HEK293T (cell line): ENCODE measurements at places on chromosomes 1 and 21.

DNA sequence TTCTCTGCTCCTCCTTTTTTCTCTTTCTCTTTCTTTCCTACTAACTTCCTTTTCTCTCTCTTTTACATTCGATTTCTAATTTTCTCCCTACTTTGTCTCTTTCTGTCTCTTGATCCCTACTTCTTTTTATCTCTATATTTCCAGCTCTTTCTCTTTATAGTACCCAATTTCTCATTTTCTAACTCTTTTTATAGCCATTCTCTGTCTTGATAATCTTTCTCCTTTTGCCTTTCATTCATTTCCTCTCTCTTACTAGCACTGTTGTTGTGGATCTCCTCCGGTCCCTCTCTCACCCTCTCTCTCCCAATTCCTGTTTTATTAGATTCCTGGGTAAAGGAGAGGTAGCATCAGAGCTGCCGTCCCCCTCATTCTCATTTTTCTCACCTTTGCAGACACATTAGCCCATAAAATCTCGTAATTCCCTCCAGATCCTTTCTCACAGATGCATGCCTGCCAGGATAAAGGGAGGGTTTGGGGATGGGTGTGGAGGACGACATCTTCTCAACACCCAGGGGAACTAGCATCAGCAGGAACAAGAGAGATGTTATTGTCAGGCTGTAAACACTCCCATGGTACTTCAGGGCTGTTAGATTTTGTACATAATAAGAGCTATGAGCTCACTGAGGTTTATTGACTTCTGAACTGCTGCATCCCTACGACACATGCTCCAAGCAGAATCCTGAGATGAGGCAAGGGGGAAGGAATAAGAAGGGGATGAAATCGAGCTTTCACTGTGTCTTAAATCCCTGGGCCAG lies 159.0 kb upstream of the GALNT2 start:
- DNase-seq = no peak

- no peak for DNase-seq
Observed at GRCh38 chr1:175479521-175480342, 263.7 kb downstream of the TNR start.

DNA sequence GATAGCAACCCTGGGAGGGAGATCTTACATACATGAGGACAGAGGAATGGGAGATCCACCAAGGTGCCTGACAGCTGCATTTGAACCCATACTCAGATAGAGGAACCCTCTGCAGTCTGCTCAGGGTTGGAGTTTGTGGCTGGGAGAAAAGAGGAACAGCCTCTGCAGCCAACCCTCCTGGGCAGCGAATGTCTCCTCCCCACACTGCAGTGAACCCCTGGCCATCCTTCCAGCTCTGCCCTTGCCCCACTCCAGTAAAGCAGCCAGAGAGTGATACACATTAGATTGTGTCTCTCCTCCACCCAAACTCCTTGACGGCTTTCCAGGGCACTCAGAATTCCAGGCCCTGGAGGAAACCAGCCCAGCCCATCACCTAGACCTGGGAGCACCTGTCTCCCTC lies 137.7 kb downstream of the RUNX1 start:
- no peak for DNase-seq

- no peak for DNase-seq
Observed at GRCh38 chr21:44416193-44416592, 39.1 kb upstream of the LRRC3 start.

DNA sequence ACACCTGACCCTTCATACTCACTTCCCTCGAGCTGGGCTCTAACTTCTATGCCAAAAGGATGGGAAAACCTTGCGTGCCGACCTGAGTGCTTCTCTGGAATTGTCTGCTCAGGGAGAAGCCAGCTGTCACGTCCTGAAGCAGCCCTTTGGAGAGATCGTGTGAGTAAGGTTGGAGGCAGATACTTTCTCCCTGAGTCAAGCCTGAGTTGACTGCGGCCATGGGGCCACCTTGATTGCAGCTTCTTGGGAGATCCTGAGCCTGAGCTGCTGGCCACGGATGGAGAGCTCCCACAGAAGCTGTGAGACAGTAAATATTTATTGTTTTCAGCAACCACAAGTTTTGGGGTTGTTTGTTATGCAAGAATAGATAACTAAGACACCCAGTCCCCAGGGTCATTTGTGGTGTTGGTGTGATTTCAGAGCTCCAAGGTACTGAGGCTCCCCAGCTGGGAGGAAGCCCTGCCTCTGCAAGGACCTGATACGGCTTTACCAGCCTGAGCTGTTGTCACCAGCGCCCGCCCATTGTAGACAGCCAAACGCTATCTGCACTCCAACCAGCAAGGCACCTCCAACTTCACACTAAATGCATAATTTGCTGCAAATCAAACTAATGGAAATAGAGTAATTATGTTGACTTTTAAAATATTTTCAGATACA lies 531.6 kb downstream of the PTPRU start:
- DNase-seq = no peak

GRCh38 chr1:36349241-36349671 lies 25.8 kb upstream of the EVA1B start:
- DNase-seq = no peak

- DNase-seq = no peak
Observed at GRCh38 chr1:187481581-187482148, 652.9 kb downstream of the PLA2G4A start.
